ENCODE measurements at places on chromosomes 4 and X. TPM values are rescaled to one million over a fixed set of nuclear protein-coding genes. Genes with fewer than 3 reads are reported as not detected.

Gene TLR2
- 0.68 TPM for polyA plus RNA-seq

Gene SPANXD
- not detected for polyA plus RNA-seq

Gene PLP1
- polyA plus RNA-seq = 1,325 TPM

Gene P2RY10
- polyA plus RNA-seq = not detected

Gene PAGE1
- polyA plus RNA-seq = not detected

Gene LRIT3
- polyA plus RNA-seq = not detected

Gene HTR2C
- 0.07 TPM for polyA plus RNA-seq

Gene SUPT20HL2
- polyA plus RNA-seq = not detected

Gene HHIP
- polyA plus RNA-seq = 5.3 TPM

Gene SOX3
- polyA plus RNA-seq = 0.39 TPM

- DNase-seq = no peak
Measured at GRCh38 chr4:13641084-13641483, 13.6 kb upstream of the BOD1L1 start.

- DNase-seq = no peak
Measured at GRCh38 chr4:154208424-154208823, 283.2 kb downstream of the DCHS2 start.

- DNase-seq = peak; percentile 30
Measured at GRCh38 chr4:19807505-19807904, 444.2 kb upstream of the SLIT2 start.

DNA sequence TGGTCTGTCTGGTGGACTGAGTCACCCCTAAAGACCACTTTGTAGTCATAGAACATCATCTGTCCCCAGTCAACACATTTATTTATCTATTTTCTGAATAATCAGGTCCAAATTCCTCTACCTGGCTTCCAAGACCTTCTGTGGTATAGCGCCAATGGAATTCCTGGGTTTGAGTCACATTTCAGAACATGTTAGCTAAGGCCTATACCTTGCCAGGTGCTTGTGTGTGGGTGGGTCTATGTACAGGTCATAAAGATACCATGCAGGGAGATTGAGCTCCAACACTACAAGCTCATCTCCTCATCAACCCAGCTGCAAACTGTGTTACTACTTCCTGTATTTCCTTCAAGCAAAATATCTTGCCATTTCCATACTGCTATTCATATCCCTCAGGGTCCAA lies 113.3 kb downstream of the TRAPPC11 start:
- DNase-seq = no peak

- DNase-seq = no peak
Measured at GRCh38 chr4:39855909-39856512, 121.7 kb downstream of the PDS5A start.

DNA sequence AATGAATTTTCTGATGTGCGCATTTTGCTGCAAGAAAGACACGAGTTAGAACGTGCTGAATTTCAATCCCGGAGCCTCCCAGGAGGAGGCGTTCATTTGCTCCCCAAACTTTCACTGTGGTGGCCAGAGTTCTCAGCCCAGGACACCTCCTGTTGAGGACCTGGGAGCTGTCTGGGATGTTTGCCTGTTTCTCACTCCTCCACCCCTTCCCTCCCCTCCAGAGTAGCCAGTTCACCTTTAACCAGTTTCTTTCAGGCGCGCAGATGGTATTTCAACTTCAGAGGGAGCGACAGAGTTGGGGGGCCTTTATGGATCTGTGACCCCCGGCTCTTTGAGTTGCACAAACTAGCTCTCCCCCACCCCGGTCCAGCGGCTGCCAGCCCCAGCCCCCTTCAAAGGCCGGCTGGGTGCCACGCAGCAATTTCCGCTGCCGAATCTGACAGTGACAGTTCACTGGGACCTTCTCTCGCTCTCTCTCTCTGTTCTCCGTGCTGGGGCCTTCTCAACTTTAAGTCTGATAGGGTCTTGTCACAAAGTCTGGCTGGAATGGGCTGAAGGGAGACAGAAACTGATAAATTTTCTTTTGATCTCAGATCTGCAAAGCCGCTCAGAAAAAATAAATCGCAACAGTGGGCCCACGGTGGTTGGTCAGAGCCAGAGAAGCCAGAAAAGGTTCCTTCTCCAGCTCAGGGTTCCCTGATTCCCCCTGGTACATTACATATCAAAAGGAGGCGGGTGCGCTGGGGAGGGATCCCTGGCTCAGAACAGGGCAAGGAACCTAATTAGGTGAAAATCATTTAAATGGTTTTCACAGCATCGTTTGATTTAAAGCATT lies 100.0 kb upstream of the STX18 start:
- peak; percentile 25 for DNase-seq

- DNase-seq = no peak
Measured at GRCh38 chr4:121632636-121633035, 64.1 kb downstream of the ANXA5 start.

DNA sequence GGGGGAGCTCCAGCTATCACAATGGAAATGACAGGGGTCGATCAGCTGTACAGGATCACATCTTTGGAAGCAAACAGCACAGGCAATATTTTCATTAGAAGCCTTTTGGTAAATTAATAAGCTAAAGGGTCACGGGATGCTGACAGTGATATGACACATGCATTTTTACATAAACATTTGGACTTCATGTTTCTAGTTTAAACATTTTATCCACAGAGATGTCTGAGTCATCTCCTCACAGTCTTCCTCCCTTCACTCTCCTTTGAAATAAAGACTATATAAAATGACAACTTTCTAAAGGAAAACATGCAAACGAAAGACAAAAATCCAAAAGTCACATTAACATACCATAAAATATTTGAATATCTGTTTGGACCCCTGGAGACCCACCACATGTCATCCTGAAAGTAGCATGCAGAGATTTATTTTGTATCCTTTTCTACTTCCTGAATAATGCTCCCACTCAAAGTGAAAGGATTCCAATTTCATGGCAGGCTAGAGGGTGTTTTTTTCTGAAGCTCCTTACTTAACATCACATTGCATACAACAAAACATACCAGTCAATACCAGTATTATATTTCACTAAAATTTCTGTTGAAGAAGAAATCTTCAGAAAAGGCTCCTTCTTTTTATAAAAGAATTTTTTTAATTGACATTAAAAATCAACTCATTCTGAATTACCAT lies 200.1 kb upstream of the PPARGC1A start:
- DNase-seq = no peak

DNA sequence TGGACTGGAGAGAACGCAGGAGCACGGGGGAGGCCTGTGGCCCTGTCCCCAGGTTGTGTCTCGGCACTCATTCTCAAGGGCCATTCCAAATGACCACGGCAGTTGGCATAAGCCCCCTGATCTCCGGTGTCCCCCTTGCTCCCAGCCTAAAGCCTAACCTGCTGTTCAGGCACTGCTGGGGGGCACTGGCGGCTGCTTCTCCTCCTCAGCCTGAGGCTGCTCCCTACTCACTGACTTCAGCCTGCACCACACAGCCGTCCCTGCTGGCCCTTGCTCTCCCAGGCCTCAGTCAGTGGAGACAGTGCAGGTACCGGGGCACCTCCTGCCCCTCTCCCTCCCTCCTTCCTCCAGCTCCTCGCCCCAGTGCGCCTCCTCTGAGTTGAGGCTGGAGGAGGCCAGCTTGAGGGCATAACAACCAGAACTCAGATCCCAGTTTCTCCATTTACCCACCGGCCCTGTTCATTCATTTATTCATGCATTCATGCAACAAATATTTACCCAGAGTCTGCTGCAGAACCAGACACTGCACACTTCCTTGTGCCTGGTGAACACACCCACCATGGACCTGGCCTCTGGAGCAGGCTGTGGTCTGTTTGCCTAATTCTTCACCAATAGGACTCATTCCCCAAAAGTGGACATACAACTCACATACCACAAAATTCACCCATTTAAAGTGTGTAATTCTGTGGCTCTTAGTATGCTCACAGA lies 65.0 kb downstream of the CPZ start:
- no peak for DNase-seq

- no peak for DNase-seq
Measured at GRCh38 chr4:133594390-133595207, 445.5 kb downstream of the PCDH10 start.

GRCh38 chr4:184937030-184937710 lies 81.1 kb upstream of the HELT start:
- no peak for DNase-seq

GRCh38 chr4:165464813-165465381 lies 86.1 kb downstream of the CPE start:
- peak; percentile 80 for DNase-seq

GRCh38 chr4:4870576-4871241 lies 11.2 kb downstream of the MSX1 start:
- no peak for DNase-seq

DNA sequence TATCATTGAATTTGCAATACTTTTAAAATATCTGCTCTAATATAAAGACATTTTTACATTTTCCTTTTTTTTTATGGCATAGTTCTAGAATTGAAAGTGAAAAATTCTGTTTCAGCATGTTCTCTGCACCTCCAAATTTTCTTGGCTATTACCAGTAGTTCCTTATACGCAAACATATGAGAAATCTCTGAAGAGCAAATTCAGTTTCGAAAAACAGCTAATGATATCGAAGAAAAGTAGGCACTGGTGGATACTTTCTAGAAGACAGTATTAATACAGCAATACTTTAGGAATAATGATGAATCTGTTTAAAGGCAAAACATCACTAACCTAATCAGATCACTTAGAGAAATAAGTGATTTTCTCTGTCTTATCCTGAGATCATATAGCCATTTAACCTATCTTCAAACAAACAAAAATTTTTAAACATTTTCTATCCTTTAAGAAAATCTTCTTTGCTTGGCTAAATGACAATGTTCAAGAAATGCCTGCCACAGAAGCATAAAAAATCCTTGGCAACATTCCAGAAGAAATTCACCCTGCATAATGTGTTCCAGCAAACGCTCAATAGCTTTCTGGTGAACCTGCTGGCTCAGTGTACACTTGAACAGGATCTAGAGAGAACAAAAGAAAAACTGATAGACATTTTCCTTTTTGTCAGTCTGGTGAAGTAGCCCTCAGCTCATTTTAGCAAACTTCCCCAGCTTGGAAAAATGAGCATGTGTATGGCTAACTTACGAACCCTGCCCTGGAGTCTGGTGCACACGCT lies 51.2 kb upstream of the KLF3 start:
- peak; percentile 89 for DNase-seq

GRCh38 chr4:80195441-80196140 lies 1.7 kb upstream of the PRDM8 start:
- no peak for DNase-seq

DNA sequence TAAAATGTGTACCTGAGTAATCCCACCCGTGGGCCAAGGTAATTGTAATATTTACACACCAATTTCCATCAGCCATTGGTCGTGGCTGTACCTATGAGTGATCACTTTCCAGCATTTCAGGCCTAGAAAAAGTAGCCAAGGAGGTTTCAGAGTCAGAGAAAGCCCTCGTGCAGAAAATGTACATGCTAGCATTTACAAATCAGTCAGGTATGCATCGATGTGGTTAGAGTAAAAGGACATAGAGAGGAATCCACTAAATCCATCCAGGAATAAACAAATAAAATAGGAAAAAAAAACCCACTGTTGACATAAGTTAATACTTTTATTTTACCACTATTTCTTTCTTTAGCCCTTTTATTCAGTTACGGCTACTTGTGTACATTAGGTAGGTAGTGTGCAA lies 256.8 kb downstream of the TRIML1 start:
- no peak for DNase-seq

Measured in brain (organoid and tissue), 16 donors.